ENCODE measurements at places on chromosomes 4 and X.

DNA sequence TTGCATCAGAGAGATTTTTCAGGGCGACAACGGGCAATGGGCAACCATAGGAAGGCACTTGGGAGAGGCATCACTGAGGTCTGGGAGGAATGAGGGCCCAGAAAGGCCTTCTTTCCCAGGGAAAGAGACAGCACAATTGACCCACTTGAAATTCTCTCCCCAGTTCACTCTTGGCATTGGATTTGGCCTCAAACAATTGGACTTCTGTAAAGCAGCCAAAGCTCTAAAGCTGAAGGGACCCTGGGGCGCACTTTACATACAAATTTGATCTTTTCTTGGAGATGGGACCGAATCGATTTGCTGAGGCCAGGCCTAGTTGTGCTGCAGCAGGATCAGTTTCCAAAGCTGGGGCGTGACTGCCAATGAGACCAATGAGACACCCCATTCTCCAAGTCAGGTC, 3.2 kb downstream of the ARHGAP36 start:
- DNase-seq: no peak

DNA sequence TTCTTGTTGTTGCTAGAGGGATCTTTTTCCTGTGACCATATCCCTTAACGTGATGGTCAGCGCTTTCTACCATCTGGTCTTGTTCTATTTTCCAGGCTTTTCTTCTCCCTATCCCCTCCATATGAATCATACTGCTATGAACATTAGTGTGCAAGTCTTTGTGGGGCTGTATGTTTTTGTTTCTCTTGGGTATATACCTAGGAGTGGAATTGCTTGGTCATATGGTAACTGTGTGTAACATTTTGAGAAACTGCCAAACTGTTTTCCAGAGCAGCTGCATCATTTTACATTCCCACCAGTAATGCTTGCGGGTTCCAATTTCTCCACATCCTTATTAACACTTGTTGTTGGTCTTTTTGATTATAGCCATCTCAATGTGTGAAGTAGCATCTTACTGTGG, 121.4 kb downstream of the SPRY1 start:
- no peak for DNase-seq

DNA sequence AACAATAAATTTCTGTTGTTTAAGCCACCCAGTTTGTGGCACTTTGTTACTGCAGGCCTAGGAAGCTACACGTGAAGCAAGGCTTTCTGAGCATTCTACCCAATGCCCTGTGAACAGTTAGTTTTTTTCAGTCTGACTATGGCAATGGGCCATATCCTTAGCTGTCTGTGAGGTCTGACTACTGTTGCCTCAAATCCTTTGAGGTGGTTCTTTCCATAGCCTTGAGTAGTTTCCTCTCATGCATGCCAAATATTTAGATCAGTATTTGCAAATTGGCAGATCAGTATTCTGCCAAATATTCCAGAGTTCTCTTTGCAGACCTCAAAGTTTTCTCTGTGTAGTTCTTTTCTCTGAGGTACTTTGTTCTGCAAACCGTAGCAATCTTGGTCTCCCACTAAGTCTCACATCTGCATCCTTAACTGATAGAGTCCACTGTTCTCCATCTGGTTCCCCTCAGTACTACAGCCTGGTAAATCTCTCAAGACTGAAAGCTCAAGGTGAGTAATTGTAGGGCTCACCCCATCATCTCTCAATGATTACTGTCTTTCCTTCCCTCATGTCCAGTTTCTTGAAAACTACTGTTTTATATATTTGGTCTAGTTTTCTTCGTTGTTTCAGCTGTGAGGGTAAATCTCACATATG, 984.9 kb upstream of the INTU start:
- no peak for DNase-seq

- DNase-seq: peak; percentile 5
Observed at GRCh38 chr4:143482840-143483239, 30.7 kb upstream of the SMARCA5 start.

- no peak for DNase-seq
Observed at GRCh38 chrX:109873574-109873973, 129.3 kb upstream of the TMEM164 start.

DNA sequence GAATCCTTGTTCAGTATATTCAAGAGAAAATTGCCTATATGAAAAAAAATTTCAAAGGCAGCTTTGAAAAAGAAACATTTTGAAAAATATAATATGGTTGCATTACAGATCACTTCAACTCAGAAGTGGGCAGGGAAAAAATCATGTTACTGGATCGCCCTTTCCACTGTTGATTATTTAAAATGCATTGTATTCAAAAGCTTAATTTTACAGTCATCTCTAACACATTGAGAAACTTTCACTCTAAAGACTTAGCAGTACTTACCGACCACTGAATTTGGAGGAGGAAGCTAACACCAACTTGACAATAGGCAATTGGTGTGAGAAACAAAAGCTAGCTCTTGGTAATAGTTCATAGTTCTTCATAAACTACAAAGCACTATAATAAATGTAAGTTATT, 101.9 kb downstream of the CEP135 start:
- no peak for DNase-seq

- no peak for DNase-seq
Observed at GRCh38 chr4:21571100-21571499, 377.5 kb downstream of the KCNIP4 start.

DNA sequence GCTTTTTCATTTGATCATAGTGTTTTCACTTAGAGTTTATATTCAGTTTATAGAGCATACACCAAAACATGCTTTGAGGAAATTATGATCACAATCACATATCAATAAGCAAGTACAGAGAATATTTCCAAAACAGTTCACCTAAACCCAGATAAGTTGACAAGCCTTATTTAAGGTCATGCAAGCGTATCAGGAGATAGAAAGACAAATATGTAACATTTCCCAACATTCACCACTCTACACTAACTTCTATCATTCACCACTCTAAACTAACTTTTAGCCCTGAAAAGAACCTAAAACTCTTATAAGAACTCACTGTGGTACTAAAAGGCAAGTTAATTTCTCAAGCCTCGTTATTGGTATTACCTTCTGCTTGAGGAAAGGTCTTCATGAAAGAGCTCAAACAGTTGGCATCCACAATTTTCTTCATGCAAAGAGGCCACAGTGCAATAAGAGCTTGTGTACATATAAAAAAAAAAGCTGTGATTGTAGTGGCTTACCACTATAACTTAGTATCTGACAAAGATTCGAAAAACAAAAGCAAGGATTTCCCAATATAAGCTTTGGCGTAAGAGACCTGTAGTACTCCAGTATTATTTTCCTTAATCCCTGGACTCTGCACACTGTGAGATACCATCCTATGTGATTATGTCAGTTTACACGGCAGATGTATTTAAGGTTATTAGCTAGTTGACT, 903.3 kb downstream of the STIM2 start:
- no peak for DNase-seq

DNA sequence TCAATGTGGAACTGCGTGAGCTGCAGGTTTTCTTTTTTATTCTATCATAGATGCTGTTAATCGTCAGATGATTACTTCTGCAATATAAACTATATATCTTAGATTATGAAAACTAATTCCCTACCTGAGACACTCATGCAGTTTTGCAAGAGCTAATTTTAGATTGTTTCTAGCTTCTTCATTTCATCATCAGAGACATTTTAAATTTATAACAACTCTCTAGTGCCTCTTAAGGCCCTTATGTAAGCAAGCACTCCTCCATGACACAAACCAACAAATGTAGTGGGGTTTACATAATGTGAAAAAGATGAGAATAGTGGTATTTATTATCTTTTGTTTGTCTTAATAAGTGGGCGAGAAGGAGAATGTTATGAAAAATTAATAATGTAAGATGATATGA, 170.2 kb upstream of the ETNPPL start:
- DNase-seq: no peak

DNA sequence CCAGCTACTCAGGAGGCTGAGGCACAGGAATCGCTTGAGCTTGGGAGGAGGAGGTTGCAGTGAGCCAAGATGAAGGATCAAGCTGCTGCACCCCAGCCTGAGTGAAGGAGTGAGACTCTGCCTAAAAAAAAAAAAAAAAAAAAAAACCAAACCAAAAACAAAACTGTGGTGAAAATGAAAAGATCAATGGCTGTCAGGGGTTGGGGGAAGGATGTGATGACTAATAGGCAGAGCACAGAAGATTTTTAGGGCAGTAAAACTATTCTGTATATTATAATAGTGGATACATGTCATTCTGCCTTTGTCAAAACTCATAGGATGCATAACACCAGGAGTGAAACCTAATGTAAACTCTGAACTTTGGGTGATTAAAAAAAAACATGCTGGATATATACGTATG, 69.9 kb upstream of the ELOVL6 start:
- DNase-seq: no peak

GRCh38 chrX:7060444-7060843, 87.1 kb upstream of the STS start:
- no peak for DNase-seq

DNA sequence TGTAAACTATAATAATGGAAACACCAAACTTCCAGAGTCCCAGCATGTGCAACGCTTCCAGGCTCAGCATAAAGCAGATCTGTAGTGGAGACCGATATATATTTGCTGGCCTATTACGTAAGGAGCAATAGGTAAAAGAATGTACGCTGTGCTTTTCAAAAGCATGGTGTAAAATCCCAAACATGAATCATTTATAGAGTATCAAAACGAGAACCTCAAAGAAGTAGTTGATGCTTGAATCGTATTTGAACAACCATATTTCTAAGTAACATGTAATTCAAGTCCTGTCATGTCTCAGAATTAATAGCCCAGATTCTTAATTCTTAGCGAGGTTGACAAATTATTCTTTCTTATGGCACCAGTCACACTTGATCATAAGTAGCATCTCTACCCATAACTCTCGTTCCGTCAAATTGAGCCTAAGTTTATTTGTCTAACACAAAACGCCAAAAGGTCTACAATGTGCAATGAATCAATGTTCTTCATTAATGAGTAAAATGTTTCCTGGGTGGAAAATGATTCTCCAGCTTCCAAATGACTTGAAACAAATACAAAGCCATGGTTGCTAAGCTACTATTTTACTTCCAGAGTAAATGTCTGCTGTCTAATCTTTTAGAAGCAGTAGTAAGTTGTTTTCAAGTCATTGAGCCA, 811.5 kb upstream of the FRG1 start:
- no peak for DNase-seq

DNA sequence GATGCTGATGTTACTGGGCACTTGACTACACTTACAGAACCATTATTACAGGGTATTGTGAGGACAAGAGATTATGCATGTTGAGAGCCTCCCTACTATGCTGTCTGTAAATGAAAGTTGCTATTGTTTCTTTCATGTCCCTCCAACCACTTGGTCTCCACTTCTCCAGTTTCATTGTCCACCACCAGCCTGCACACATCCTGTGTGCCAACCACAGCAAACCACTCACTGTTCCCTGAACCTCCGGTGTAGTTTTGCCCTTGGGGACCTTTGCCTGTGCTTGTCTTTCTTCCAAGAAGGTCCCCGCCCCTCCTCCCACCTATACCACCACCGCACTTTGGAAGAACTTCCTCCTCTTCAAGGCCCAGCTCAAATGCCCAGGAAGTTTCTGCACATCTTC, 43.1 kb upstream of the AFF2 start:
- no peak for DNase-seq

- DNase-seq: no peak
Observed at GRCh38 chr4:110640576-110640975, 17.7 kb upstream of the PITX2 start.

- DNase-seq: no peak
Observed at GRCh38 chrX:67050760-67051159, 411.9 kb upstream of the EDA2R start.

- no peak for DNase-seq
Observed at GRCh38 chr4:1293531-1293941, 3.8 kb downstream of the MAEA start.

DNA sequence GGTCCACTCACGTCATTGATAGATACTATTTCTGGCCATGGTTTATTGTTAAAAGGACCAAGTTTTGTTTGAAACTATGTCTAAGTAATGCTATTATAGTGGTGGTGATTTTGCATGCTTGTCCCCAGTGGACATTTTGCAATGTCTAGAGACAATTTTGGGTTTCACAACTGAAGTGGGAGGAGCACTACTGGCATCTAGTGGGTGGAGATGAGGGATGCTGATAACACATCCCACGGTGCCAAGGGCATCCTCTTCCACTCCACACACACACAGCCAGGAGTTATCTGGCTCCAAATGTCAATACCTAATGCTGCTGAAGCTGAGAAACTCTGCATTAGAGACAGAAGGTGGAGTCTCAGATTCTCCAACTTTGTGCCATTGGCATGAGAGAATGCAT, 131.2 kb downstream of the FRMPD4 start:
- DNase-seq: no peak

GRCh38 chr4:158035662-158036195, 137.1 kb downstream of the GASK1B start:
- DNase-seq: no peak

GRCh38 chrX:41722816-41723618, 964 bp upstream of the GPR82 start:
- no peak for DNase-seq

DNA sequence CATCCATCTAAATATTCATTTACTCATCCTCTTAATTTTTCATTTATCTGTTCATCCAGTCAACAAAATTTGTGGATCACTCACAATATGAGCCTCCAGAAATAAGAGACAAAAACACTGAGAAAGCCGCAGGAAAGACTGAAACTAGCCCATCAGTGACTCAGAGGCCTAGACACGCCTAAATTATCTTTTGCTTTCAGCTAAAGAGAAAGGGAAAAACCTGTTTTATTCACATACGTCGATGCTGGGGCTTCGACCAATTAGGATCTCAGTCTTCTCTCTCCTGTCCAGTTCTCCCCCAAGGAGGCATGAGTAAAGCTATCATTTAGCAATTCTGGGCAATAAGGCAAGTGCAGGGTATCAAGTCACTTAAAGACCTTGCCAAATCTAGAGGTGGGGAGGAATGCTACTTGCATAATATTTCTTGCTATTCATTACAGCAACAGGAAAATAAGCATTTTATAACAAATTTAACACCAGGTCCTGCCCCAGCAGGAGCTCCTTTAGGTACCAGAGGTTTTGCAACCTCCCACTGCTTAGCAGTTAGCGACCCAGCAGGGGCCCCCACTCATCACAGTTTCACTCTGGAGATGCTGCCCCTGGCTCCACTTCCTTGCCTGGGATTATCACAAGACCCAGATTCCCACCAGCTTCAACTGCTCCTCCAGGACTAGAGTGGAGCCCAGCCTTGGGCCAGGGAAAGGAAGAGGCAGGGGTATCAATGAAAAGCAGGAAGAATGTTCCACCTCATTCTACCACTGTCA, 30.1 kb upstream of the TMEM154 start:
- no peak for DNase-seq

- no peak for DNase-seq
Observed at GRCh38 chr4:151045907-151046306, 30.8 kb upstream of the LRBA start.

GRCh38 chr4:28225050-28225449, 1364.4 kb downstream of the STIM2 start:
- peak; percentile 17 for DNase-seq

GRCh38 chrX:17167915-17168314, 207.1 kb upstream of the NHS start:
- no peak for DNase-seq

DNA sequence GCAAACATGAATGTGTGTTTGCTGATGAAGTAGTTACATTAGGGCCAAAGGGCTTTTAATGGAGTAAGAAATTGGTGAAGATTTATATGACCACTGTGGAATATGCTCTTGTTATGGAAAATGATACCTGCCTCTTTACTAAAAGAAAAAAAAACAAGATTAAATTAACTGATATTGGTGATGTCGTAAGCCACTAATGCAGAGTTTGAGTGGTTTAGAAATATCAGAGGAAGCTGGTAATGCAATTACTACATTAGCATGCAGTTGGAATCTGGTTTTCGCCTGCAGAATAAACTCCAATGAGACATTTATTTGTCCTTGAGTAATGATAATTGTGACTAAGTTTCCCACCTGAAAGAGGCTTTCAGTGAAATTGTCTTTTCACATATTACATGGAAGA, 597.9 kb downstream of the GALNTL6 start:
- DNase-seq: no peak

Measured in kidney glomerular epithelial cell (primary cell).